ENCODE measurements at places on chromosomes 7 and 10. TPM values are rescaled to one million over a fixed set of nuclear protein-coding genes. Genes with fewer than 3 reads are reported as not detected.

Gene SBDS
- total RNA-seq: 103 TPM

Gene TRA2A
- total RNA-seq: 56.8 TPM

Gene CRYGN
- not detected for total RNA-seq

Gene RBM20
- total RNA-seq: not detected

Gene SORCS3
- not detected for total RNA-seq

Gene TLL2
- 0.07 TPM for total RNA-seq

Gene SFRP4
- total RNA-seq: not detected

Gene TEX47
- total RNA-seq: not detected

Gene TMEM236
- 0.14 TPM for total RNA-seq

Gene HTRA1
- 22.4 TPM for total RNA-seq

Gene PNLIPRP2
- not detected for total RNA-seq

Gene C10orf62
- total RNA-seq: not detected

Gene GRB10
- 131 TPM for total RNA-seq

Gene NPSR1
- not detected for total RNA-seq

Gene NUTM2B
- total RNA-seq: 0.27 TPM

Gene GNAT3
- total RNA-seq: not detected

Gene PHYHIPL
- 0.07 TPM for total RNA-seq

Gene NUTM2A
- 0.14 TPM for total RNA-seq

Gene CYP3A4
- not detected for total RNA-seq

Gene SLC35G1
- 5.6 TPM for total RNA-seq

Gene NUB1
- 52.5 TPM for total RNA-seq

Gene ITGB8
- total RNA-seq: 5.5 TPM

Gene TCERG1L
- total RNA-seq: not detected

Gene NME8
- not detected for total RNA-seq
